Esophagus squamous epithelium (tissue), 5 donors: ENCODE measurements at places on chromosomes 11 and 22. TPM values are rescaled to one million over a fixed set of nuclear protein-coding genes. Genes with fewer than 3 reads are reported as not detected.

DNA sequence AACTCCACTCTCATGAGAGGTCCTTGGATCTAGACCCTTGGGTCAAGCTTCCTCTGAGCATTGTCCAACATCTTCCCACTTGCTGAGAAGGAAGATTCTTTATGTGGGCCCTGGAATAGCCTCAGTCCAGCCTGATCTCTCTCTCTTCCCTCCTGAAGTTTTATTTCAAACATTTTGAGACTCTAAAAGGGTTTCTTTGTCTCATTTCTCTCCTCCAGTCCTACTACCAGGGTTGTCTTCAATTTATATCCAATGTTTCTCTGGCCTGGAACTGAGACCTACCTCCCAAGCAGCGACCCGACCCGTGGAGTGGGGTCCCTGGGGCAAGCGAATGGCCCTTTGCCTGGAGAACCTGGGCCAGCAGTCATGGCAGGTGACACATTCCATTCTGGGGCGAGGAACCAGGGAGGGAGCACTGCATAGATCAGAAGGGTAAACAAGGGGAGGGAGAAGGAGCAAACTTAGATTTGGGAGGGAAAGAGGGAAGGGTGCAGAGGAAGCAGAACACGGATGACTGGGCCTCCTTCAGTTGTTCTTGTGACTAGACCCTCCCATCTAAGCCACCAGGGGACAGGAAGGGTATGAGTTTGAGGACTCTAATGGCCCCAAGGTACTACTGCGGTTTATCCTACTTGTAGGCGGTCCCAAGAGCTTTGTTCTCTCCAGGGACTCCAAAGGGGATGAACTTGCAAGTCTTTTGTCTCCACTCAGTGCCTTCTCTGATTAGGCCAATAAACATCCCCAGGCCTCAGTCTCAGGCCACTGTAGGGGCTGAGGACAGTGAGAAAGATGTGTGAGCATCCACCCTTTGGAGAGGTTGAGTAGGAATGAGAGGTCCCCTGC lies 14.2 kb upstream of the PRAME start:
- DNase-seq, result no peak

DNA sequence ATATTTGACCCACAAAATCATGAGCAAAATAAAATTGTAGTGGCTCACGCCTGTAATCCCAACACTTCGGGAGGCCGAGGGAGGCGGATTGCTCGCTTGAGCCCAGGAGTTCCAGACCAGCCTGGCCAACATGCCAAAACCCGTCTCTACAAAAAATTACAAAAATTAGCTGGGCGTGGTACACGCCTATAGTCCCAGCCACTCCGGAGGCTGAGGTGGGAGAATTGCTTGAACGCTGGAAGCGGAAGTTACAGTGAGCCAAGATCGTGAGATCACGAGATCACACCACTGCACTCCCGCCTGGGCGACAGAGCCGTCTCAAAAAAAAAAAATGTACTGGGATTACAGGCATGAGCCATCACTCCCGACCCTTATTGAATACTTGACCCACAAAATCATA lies 2.0 kb upstream of the RRAS2 start:
- no peak for DNase-seq

Gene TEX12
- 0.38 TPM for total RNA-seq

Gene OR6A2
- total RNA-seq, result 0.38 TPM

Gene APOA4
- not detected for total RNA-seq
